ENCODE measurements at places on chromosomes 4 and X.
A peak's percentile ranks its signal among the peaks of the same experiment; 100 is the strongest.

GRCh38 chrX:107718156-107718621 is 57.4 kb downstream of the TSC22D3 start:
- peak; percentile 42 for DNase-seq

DNA sequence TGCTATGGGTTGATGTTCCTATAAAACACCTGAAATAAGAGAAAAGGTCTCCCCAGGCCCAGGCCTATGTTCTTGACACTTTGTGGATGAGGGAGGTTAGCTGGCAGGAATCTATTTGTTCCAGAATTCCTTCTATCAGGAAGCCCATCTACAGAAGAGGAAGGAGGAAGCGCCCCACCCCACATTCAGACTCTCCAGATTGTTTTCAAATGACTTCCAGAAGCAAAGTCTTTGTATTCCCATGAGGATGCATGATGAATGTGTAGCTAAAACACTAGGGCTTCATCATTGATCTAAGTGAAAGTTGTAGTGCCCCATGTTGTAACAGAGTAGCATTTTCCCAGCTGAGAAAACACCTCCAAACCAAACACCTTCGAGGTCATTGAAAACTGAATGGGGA is 16.4 kb downstream of the OTC start:
- DNase-seq = no peak

GRCh38 chr4:26819026-26819425 is 41.6 kb upstream of the STIM2 start:
- no peak for DNase-seq

DNA sequence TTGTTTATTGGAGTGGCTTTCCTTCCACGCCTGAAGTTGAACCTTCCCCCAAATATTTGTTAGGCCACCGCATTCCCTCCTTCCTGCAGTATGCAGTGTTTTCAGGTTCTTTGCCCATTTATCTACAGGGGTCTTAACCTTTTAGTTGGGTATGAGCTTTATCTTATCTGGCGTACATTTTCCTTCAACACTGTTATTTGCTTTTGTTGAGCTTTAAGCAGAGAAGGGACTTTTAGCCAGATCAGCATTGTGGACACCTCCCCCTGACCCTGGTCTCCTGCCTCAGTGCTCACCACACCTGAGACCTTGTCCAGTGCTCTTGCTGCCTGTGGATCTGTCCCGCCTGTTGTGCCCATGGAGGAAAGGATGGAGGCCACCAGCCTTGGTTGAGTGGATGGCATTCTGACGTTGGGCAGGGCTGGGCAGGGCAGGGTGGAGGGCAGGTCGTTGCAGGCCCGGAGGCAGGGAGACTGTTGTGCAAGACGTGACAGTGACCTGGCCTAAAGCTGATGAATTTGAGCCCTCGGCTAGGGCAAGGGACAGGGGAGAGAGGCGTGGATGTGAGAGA is 998 bp upstream of the DUSP9 start:
- peak; percentile 12 for DNase-seq

DNA sequence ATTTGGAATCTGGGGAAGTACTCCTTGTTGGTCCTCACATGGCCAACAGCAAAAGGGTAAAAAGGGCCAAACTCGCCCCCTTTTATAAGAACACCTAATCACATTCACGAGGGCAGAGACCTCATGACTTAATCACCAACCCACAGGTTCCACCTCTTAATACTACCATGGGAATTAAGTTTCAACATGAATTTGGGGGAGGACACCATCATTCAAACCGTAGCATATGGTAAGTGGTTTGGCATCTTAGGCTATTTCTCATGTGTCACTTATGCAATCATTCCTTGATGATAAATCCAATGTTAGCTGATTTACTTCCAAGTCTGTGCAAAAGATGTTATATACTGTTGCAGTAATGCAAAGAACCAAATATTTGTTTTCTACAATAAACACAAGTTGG is 302.9 kb upstream of the FAM241A start:
- DNase-seq = no peak

DNA sequence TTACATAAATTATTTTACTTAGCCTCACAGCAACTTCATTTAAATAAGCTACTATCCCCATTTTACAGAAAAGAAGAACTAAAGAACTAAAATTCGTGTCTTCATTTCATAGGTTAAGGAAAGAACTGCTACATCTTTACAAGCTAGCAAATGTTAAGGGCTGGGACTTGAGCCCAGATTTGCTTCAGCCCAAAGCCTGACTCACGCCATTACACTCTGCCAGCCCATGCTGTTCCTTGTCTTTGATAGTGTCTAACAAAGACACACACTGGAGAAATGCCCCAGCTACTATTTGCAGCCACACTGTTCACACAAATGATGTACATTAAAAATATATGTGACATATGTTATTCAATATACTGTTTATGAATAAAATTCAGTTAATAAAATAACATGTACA is 29.0 kb upstream of the ERVMER34-1 start:
- no peak for DNase-seq

DNA sequence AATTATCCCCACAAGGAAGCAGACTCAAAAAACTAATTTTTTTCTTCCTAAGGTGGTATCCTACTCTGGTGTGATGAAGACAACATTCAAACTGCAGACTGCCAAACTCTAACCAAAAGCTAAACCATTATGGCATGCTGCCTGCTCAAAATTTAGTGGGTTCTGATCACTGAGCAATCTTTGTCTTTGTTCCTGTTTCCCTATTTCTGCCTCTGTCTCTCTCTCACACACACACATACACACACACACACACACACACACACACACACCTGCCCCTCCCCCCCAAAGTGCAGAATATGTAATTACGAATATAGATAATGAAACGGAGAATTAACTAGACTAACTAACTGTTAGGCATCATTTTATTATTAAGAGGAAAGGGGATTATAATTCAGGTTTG is 1278.6 kb downstream of the PCDH7 start:
- DNase-seq = no peak

GRCh38 chr4:147732518-147733235 is 789 bp downstream of the ARHGAP10 start:
- peak; percentile 34 for DNase-seq

GRCh38 chrX:11438767-11439166 is 145.6 kb downstream of the AMELX start:
- DNase-seq = no peak

- no peak for DNase-seq
These were observed 18.4 kb upstream of the DMP1 start for GRCh38 chr4:87631668-87632067.

- no peak for DNase-seq
These were observed 41.5 kb downstream of the CLCN4 start for GRCh38 chrX:10198254-10198653.

DNA sequence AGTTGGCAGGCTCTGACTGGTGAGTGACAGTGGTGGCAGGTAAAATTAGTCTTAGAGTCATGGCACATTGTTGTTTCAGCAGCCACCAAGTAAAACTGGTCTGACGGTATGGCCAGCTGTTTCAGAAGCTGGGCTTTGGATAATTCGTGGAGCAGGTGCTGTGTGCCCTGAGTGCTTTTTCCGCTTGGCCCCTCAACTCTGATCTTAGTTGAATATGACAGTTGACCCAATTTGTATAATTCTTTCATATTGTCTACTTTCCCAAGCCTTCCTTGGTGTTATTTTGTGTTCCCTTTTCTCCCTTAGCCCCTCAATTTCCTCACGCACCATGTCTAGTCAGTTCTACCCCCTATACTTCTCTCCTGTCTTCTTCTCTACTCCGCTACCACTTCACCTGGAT is 32.0 kb downstream of the CDS1 start:
- no peak for DNase-seq

DNA sequence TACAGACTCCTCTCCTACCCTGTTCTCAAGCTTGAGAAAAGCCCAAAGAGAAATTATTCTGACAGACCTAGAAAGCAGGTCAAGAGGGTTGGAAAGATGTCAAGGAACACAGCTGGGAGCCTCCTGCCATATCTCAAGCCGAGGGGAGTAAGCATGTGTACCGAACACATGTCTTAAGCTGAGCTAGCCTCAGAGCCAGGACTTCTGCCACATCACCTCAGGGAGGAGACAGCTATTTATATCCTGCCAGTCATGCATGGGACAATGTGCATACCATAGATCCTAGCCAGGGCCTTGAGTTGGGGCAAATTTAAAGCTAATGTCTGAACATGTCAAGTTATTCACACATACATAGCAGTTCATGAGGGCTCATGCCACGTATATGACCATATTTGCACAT is 11.8 kb downstream of the TMEM31 start:
- DNase-seq = no peak

DNA sequence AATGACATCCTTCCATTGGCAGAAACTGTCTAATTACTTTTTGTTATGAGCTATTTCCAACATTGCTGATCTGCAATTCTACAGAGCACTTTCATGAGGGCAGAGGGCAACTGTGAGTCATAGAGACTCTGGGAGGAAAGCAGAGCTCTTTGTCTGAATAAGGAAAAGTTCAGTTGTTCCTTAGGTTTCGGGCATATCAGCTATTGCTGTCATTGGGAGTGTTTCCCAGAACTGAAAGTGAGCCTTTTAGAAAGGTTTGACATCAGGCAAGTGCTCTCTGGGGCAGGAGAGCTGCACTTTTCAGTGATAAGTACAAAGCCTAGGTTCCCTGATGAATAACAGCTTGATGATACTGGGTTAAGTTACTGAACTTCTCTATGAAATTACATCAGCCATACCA is 119.2 kb upstream of the EDNRA start:
- no peak for DNase-seq

- peak; percentile 18 for DNase-seq
These were observed 5.3 kb downstream of the PDE6B start for GRCh38 chr4:630656-631055.

DNA sequence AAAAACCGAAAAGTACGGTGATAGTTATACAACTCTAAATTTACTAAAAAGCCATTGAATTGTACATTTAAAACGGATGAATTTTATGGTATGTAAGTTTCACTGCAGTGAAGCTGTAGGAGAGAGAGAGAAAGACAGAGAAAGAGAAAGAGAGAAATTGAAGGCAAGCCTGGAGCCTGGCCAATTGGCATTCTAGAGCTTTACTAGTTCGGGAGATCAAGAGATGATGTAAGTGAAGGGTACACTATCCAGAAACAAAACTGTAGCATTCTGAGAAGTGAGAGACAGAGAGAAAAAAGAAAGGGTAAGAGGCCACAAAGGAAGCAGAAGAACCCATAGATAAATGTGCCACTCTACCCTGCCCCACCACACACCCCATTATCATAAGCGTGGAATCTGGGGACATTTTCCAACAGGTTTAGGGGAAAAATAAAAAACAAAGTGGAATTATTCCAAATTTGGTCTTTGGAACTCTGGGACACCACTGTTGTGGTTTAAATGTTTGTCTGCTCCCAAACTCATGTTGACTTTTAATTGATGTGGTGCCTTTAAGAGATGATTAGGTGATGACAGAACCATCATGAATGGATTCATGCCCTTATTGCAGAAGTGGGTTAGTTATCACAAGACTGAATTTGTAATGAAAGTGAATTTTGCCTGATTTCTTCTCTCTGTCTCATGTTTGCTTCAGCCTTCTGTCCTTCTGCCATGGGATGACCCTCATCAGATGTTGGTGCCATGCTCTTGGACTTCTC is 123.0 kb upstream of the PLS3 start:
- DNase-seq = no peak

- DNase-seq = no peak
These were observed 14.2 kb upstream of the PJA1 start for GRCh38 chrX:69179380-69179911.

DNA sequence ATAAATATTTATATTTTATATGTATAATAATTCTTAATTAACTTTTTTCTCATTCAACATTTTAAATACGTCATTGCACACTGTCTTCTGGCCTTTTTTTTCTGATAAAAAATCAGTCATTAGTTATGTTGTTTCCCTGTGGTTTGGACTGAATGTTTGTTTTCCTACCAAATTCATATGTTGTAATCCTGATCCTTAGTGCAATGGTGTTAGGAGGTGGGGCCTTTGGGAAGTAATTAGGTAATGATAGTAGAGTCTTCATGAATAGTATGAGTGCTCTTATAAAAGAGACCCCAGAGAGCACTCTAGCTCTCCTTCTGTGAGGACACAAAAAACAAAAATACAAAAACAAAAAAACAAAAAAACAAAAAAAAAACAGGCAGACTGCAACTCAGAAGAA is 117.2 kb downstream of the GASK1B start:
- no peak for DNase-seq

DNA sequence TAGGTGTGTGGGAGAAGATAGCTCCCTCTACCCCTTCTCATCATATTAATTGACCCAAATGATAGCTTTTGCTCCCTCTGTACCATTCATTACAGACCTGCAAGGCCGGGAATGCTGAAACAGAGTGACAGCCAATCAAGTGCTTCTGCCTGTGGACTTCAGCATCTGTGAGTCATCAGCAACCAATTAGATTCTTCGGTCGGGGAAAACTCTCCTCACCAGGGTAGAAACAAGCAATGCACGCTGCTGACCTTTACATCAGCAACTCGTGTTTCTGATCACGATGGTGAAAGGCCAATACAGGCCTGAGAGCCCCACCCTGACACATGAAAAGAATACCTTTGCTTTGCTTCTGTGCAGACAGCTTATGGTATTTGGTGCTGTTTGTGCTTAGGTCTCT is 347.2 kb upstream of the DDX53 start:
- DNase-seq = no peak

DNA sequence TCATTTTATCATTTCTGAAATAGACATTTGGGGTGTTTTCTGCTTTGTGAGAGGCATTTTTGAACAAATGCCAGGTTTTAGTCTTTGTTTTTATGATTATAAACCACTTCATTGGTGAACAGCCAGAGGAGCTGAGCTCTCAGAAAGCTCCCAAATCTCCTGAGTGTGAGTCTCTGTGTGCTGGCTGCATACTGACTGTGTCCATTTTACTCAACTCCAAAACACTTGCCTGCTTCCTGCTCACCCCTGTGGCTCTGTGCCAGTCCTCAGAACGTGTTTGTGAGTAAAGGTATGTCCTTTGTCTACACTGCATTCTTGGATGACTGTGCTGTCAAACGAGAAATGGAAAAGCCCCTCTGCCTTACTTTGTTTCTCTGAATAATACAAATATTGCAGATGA is 5.4 kb upstream of the LRAT start:
- no peak for DNase-seq

DNA sequence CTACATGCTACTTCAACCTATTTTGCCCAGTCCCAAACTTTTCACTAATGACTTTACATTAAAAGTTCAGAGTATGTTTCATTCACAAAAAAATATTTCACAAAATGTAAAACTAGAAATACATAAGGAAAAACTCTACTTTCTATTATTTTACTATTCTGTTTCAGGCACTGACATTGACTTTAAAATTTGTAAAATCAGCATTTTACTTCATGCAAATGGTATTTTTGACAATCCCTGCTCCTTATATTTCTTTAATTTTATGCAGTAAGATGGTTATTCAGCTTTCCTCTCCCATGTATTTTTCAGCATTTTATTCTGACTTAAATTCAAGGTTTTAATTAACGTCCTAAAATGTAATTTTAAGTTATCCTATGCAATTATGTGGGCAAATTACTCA is 178.5 kb downstream of the COL25A1 start:
- no peak for DNase-seq
